ENCODE measurements at places on chromosomes 1 and 21. TPM values are rescaled to one million over a fixed set of nuclear protein-coding genes. Genes with fewer than 3 reads are reported as not detected.
A peak's percentile ranks its signal among the peaks of the same experiment; 100 is the strongest.

DNA sequence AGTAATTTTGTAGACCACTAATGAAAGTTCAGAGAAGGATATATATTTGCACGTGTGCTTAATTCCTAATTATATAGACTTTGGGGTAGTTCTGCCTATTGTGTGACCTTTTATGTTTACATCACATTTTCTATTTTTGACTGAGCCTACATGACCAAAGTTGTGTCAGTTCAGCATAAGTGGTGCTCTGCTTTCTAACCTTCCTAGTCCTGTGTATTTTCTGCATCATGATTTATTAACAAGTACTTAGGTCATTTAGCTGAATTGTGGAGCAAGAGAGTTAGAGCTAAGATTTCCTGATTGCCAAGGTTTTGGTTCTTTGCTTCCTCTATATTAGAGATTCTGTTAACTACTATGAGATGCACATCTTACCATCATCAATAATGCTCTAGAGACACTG is 176.0 kb downstream of the C1orf21 start:
- no peaks in the 10 kb centered on the region for H3K4me1 ChIP-seq
- no peaks in the 10 kb centered on the region for H3K36me3 ChIP-seq
- peaks cover 26% of the 10 kb centered on the region for H3K27me3 ChIP-seq
- no peak for DNase-seq

DNA sequence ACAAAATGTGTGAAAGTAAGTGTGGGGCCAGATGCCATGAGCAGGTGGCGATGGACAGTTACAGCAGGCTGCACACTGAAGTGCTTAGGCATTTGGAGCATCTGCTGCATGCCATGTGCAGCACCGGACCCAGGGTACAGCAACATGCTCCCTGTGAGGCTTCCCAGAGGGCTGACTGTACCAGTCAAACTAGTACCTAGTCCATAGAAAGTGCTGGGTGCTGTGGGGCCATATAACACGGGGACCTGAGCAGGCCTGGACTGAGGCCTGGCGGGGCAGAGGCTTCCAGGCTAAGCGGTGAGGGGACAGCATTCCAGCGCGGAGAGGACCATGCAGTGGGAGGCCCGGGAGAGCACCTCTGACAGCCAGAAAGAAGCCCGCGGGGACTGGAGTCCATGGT is 29.9 kb upstream of the PKP1 start:
- H3K4me3 ChIP-seq: no peak overlapping the region
- peaks cover 4% of the 10 kb centered on the region for H3K4me1 ChIP-seq
- no peak for DNase-seq
- H3K36me3 ChIP-seq: no peaks in the 10 kb centered on the region
- peaks cover 33% of the 10 kb centered on the region for H3K27me3 ChIP-seq
- no peak overlapping the region for H3K27ac ChIP-seq

DNA sequence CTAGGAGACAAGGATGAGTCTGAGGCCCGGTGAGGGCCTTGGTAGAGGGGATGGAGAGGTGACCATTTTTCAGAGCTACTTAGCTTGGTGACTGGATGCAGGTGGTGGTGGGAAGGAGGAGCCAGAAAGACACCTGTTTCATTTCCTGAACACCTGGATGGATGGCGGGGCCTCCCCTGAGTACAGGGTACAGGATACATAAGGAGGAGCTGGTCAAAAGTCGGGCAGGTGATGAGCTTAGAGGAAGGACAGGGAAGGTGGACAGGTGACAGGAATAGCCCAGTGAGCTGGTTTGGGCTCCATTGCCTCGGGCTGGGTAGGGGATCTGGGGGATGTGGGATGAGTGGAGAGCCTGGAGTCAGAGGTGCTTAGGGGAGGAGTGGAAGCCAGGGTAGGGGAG is 6.3 kb downstream of the FAAH start:
- peaks cover 15% of the 10 kb centered on the region for H3K27me3 ChIP-seq
- peaks cover 14% of the 10 kb centered on the region for H3K36me3 ChIP-seq
- peaks cover 7% of the 10 kb centered on the region for H3K4me1 ChIP-seq
- H3K4me3 ChIP-seq: no peak overlapping the region
- no peak for DNase-seq
- H3K27ac ChIP-seq: peak overlapping the region; percentile 63

DNA sequence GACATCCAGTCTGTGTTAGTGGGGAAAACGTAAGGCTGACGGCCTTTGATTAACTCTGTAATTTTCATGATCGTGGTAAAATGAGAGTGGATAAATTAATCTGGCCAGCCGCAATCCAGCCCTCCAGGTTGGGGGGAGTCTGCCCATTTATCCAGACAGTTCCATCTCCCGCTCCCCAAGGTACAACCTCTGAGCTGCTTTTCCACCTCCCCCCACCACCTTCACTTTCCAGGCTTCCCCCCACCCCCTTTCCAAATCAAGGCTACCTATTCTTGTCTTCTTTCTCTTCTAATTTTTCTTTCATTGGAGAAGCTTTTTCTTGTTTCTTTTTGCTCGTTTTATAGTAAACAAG is 6.0 kb downstream of the MIER1 start:
- peaks cover 2% of the 10 kb centered on the region for H3K36me3 ChIP-seq
- no peak for DNase-seq
- H3K4me1 ChIP-seq: peaks cover 37% of the 10 kb centered on the region
- H3K27ac ChIP-seq: peak overlapping the region; percentile 93

DNA sequence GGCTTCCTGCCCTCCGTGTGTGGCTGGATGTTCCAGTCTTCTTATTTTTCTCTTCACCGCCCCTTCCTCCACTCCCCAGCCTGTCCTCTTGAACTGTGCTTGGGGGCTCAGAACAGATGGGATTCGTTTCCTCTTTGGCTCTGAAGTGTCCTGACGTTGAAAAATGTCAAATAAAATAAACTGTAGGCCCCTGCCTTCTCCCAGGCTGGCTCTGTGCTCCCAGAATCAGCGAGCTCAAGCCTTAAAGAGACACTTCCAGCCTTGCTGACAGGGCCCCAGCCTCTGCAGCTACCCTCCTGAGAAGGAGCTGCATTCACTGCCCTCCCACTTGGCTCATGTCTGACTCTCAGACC is 104.2 kb upstream of the IPO9 start:
- peaks cover 26% of the 10 kb centered on the region for H3K27me3 ChIP-seq
- H3K27ac ChIP-seq: peak overlapping the region; percentile 24
- no peak for DNase-seq
- H3K36me3 ChIP-seq: no peaks in the 10 kb centered on the region

DNA sequence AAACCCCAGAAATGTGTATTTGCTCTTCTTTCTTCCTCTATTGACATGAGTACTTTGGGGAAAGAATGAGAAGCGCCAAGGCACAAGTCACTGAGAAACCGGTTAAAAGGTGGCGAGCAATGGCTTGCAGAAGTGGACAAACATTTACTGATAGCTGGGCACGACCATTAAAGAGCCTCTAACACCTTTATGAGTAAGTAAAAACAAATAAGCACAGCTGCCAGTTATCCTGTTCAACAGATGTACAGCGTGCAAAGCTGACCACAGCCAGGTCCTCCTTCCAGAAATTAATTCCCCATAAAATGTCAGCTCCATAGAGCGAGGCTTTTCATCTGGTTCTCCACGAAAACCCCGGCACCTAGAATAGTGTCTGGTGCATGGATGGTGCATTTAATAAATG is 72.7 kb downstream of the CAPZB start:
- DNase-seq: no peak
- H3K27me3 ChIP-seq: no peaks in the 10 kb centered on the region
- no peak overlapping the region for H3K4me3 ChIP-seq

- H3K27me3 ChIP-seq: no peaks in the 10 kb centered on the region
- H3K36me3 ChIP-seq: no peaks in the 10 kb centered on the region
- H3K4me1 ChIP-seq: no peaks in the 10 kb centered on the region
- H3K27ac ChIP-seq: no peak overlapping the region
- H3K4me3 ChIP-seq: no peak overlapping the region
Observed at GRCh38 chr1:188857526-188858087, 1620.1 kb downstream of the BRINP3 start.

GRCh38 chr1:193070386-193070753 is 11.0 kb downstream of the RO60 start:
- H3K4me1 ChIP-seq: peaks cover 34% of the 10 kb centered on the region
- no peaks in the 10 kb centered on the region for H3K27me3 ChIP-seq
- peak overlapping the region; percentile 51 for H3K27ac ChIP-seq

- no peak overlapping the region for H3K27ac ChIP-seq
- H3K4me3 ChIP-seq: no peak overlapping the region
- no peak for DNase-seq
Observed at GRCh38 chr1:59833991-59834390, 19.2 kb downstream of the HOOK1 start.

DNA sequence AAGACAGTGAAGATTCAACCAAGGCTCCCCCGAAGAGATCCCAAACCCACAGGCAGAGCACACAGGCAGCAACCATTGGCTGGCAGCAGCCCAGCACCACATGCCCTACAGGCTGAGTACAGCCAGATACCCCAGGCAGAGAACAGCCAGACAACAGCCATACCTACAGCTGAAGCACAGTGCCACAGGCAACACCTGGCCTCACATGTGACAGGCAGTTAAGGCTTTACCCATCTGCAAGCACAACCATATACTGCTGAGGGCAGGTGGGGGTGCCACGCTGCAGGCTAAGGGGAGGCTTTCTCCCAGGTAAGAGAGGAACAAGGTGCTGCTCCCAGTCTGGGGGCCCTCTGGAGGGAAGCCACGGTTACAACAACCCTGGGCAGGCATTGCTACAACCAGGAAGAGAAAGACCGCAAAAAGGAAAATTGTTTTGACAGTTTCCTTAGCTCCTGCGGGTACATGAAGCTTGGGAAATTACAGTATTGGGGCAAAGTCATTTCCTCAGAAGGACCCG is 12.3 kb downstream of the CHIT1 start:
- H3K4me1 ChIP-seq: peaks cover 8% of the 10 kb centered on the region
- H3K4me3 ChIP-seq: no peak overlapping the region
- H3K36me3 ChIP-seq: peaks cover 2% of the 10 kb centered on the region
- H3K27me3 ChIP-seq: peaks cover 29% of the 10 kb centered on the region
- H3K27ac ChIP-seq: no peak overlapping the region

DNA sequence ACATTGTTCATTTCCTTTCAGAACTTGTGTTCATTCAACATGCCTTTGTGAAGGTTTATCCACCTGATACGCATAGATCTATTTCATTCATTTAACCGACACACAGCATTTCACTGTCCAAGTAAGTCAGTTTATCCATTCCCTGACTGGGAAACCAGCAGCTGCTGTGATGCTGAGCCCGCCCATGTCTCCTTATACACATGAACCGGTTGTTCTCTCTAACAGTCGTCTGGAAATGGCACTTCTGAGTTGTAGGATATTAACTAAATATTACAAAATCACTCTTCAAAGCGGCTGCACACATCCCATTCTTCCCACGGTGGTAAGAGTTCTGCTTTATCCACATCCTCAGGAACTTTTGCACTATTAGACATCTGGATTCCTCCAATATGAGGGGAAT is 71.1 kb downstream of the NPHP4 start:
- no peaks in the 10 kb centered on the region for H3K27me3 ChIP-seq

- H3K4me3 ChIP-seq: no peak overlapping the region
- no peaks in the 10 kb centered on the region for H3K36me3 ChIP-seq
- H3K27me3 ChIP-seq: no peaks in the 10 kb centered on the region
Observed at GRCh38 chr1:68959461-68960030, 462.7 kb upstream of the DEPDC1 start.

- DNase-seq: no peak
- H3K4me3 ChIP-seq: no peak overlapping the region
- peaks cover 8% of the 10 kb centered on the region for H3K4me1 ChIP-seq
- peaks cover 7% of the 10 kb centered on the region for H3K36me3 ChIP-seq
Observed at GRCh38 chr1:77834771-77835334, 53.6 kb upstream of the NEXN start.

- DNase-seq: no peak
- peaks cover 7% of the 10 kb centered on the region for H3K4me1 ChIP-seq
- no peak overlapping the region for H3K27ac ChIP-seq
- H3K36me3 ChIP-seq: peaks cover 5% of the 10 kb centered on the region
Observed at GRCh38 chr1:93864175-93864574, 14.8 kb downstream of the DNTTIP2 start.

GRCh38 chr1:57235730-57236510 is 187.9 kb downstream of the DAB1 start:
- H3K4me1 ChIP-seq: peaks cover 7% of the 10 kb centered on the region
- H3K4me3 ChIP-seq: no peak overlapping the region
- no peaks in the 10 kb centered on the region for H3K27me3 ChIP-seq
- no peak for DNase-seq
- peaks cover 3% of the 10 kb centered on the region for H3K36me3 ChIP-seq
- no peak overlapping the region for H3K27ac ChIP-seq

GRCh38 chr1:79363430-79363829 is 356.9 kb upstream of the ADGRL4 start:
- no peaks in the 10 kb centered on the region for H3K4me1 ChIP-seq
- H3K4me3 ChIP-seq: no peak overlapping the region
- no peaks in the 10 kb centered on the region for H3K36me3 ChIP-seq
- no peak for DNase-seq

GRCh38 chr21:32348604-32349332 is 44.0 kb downstream of the URB1 start:
- no peak overlapping the region for H3K4me3 ChIP-seq
- no peaks in the 10 kb centered on the region for H3K27me3 ChIP-seq
- DNase-seq: no peak
- H3K4me1 ChIP-seq: peaks cover 3% of the 10 kb centered on the region

DNA sequence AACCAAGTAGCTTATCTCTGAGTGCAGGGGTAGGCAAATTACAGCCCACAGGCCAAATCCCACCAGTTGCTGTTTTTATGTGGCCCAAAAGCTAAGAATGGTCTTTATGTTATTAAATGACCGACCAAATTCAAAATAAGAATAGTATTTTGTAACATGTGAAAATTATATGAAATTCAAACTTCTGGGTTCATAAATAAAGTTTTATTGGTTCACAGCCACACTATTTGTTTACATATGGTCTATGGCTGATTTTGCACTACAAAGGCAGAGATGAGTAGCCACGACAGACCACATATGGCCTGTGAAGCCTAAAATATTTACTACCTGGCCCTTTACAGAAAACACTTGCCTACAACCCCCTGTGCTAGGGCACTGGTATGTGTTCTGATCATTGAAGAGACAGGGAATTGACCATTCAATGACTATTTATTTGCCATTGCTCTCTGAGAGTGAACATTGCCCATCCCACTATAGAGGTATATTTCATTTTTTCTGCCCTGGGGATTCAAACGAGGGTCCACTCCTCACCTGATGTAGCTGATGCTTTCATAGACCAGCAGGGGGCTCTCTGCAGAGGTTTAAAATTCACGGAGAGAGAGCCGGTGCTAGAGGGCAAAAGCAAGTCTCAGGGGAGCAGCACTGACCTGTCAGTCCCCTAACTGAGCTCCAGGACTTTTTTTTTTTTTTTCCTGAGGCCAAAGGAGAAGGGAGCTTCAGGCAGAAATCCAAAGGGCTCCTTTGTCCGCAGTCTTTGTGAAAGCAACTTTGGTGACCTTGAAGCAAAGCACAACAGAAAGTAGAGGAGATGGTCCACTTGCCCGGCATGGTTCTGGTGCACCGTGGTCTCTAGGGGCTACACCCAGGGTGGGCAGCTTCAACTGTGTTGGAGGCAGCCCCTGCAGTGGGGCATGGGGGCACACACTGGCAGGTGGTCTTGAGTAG is 7.3 kb upstream of the GNL2 start:
- no peak overlapping the region for H3K4me3 ChIP-seq
- peaks cover 5% of the 10 kb centered on the region for H3K36me3 ChIP-seq
- H3K27me3 ChIP-seq: peaks cover 27% of the 10 kb centered on the region
- DNase-seq: peak; percentile 25
- H3K4me1 ChIP-seq: peaks cover 5% of the 10 kb centered on the region

GRCh38 chr1:229620876-229621275 is 5.0 kb downstream of the TAF5L start:
- H3K4me1 ChIP-seq: peaks cover 37% of the 10 kb centered on the region
- no peak overlapping the region for H3K27ac ChIP-seq
- H3K27me3 ChIP-seq: no peaks in the 10 kb centered on the region
- peaks cover 3% of the 10 kb centered on the region for H3K36me3 ChIP-seq
- H3K4me3 ChIP-seq: no peak overlapping the region

CHIA gene
- total RNA-seq: not detected

ANKRD65 gene
- total RNA-seq: not detected

DMRTA2 gene
- total RNA-seq: not detected

DNAJC28 gene
- total RNA-seq: not detected

CCDC181 gene
- not detected for total RNA-seq

LRRC53 gene
- not detected for total RNA-seq

All from T-helper 17 cell (primary cell).